Mesenchymal stem cell (in vitro differentiated cells and primary cell): ENCODE measurements at places on chromosomes 1 and 21.

DNA sequence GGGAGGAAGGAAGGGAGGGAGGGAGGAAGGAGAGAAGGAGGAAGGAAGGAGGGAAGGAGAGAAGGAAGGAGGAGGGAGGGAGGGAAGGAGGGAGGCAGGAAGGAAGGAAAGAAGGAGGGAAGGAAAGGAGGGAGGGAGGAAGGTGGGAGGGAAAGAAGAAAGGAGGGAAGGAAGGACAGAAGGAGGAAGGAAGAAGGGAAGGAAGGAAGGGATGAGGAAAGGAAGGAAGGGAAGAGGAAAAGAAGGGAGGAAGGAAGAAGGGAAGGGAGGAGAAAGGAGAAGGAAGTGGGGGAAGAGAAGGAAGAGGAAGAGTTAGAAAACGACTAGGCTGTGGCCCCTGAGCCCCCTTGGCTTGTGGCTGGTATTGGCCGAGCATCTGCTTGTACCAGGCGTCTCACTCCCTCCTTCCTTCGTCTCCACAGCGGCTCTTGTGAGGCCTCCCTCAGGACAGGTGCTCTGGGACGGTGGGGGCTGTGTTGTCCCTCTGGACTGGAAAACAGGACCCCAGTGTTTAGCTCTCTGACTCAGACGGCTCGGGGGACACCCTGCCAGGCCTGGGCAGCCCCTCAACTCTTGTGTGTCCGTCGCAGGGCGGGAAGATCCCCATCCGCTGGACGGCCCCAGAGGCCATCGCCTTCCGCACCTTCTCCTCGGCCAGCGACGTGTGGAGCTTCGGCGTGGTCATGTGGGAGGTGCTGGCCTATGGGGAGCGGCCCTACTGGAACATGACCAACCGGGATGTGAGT, 36.2 kb upstream of the C1QA start:
- no peak for DNase-seq

- no peak for DNase-seq
Observed at GRCh38 chr1:56505792-56506743, 73.3 kb downstream of the PLPP3 start.

DNA sequence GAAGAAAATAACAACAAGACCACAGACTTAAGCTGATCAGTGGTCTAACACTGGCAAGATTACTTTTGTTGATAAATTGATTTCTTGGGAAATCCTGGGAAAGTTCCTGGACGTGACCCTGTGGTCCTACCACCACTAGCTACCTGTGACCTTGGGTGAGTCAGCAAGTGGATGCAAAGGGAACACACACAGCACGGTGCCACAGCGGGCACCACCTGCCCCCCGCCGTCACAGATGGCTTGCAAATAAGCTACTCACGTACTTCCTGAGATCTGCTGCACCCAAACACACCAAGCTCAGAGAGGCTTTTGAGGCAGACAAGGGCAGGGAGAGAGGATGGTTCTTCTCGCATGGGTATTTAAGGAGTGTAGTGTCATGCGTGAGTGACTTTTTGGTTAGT, 12.7 kb downstream of the CFAP298 start:
- no peak for DNase-seq

DNA sequence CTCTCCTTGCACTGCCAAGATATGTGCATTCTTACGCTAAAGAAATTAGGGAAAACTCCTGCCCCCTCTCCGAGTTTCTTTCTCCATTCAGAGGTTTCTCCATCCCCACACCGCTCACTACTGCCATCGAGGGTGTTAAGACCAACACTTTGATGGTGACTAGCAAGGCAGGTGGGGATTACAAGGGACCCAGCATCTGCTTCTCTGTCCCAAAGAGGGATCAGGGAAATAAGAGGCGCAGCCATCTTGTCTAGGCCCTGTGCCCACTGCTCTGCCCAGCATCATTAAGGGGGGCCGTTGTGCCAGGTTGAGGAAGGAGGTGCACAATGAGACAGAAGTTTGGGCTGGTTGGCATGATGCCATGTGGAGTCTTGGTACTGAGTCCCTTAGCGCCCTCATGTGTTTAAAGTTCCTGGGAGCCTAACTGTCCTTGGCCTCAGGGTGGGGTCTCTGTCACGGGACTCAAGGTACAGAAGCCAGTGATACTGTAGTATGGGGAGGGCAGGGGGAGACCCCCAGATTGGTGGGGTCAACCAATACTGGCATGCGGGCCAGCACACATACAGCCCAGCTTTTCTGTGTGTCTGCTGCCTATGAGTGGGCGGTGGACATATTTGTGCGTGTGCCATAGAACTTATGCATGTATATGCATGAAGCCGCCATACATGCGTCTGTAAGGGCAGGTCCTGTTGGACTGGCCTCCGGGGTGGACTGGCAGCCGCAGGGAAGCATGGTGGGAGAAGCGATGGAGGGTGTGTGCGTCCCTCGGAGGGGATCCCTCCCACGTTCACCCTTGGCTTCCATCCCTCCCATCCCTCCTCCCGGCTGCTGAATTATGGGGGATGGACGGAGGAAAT, 5.5 kb downstream of the EFNA3 start:
- peak; percentile 48 for DNase-seq

DNA sequence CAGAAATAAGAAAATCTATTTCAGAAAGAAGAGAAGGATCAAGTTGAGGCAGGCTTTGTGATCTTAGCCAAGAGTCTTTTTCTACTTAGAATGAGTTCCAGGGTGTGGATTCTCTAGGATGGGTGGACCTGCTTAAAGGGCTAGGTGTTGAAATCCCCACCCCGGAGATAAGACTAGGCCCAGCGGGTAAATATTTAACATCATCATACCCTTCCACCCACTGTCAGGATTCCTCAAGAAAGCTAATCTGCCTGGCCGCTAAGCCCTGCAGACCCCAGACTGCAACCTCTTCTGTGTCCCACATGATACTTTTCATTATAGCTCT, 5.8 kb downstream of the IGSF9 start:
- DNase-seq, result no peak

DNA sequence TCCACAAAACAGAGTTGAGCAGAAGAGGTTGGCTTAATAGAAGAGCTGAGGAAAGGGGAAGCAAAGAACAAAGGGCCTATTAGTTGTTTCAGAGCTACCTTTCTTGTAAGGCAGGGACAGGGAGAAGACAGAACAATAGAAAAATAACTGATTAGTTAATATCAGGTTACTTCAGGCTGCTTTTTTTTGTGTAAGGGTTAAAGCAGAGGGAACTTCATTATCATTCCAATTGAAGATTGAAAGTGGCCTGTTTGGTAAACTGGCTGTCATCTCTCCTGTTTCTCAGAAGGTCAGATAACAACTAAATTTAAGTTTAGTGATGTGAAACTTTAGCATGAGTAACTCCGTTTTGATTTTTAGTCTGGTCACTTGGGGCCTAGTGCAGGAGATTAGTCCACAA, 22.3 kb downstream of the CDC42 start:
- no peak for DNase-seq

GRCh38 chr1:244291236-244292201, 160.2 kb downstream of the ADSS2 start:
- DNase-seq, result no peak

DNA sequence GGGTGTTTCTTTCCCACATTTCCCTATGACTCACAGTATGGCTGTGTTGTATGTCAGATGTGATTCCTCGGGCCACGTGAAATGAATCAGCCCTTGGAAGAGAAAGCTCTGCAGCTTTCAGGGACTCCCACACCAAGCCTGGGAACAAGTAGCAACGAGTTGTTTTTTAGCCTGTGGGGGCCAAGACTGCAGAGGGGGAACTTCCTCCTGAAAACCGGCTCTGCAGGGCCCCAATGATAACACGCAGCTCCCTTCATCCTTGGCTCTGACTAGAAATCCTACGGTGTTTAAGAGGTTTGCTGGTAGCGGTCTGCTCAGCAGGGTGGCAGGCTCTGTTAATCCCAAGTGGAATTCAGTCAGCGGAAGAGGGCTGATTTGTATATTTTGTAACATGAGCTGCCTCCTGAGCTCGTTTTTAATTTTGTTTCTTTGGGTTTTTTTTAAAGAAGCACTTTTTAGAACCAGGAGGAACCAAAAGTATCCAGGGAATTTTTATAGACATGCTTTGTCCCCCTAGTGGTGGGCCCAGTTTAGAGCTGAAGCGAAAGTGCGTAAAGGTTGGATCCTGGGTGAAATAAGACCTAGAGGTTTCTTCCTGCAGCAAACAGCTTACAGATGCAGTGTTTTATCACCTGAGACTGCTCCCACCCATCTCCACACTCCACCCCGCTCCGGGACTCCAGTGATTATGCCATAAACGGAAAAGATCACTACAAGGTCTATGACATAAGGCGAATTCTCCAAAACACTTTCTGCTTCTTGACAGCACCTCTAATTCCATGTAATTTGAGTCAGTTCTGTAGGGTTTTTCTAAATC, 48.8 kb downstream of the LAMC2 start:
- DNase-seq, result peak; percentile 97

- no peak for DNase-seq
Observed at GRCh38 chr1:184324972-184325371, 61.9 kb upstream of the C1orf21 start.

DNA sequence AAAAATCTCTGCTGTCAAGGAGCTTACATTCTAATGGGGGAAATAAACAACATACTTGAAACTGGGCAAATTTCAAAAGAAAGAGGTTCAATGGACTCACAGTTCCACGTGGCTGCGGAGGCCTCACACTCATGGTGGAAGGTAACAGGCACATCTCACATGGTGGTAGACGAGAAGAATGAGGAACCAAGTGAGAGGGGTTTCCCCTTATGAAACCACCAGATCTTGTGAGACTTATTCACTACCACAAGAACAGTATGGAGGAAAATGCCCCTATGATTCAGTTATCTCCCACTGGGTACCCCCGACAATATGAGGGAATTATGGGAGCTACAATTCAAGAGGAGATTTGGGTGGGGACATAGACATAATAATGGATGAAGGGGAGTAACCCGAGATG, 226.4 kb downstream of the ZP4 start:
- no peak for DNase-seq

GRCh38 chr1:42000766-42001165, 82.0 kb upstream of the HIVEP3 start:
- DNase-seq, result no peak

GRCh38 chr1:19210772-19211549, 895 bp upstream of the UBR4 start:
- peak; percentile 57 for DNase-seq
